ENCODE measurements at places on chromosomes 1 and 21. TPM values are rescaled to one million over a fixed set of nuclear protein-coding genes. Genes with fewer than 3 reads are reported as not detected.

PADI4 gene
- total RNA-seq: not detected

CAPN8 gene
- 1.00 TPM for total RNA-seq

RYR2 gene
- total RNA-seq: 0.03 TPM

CELA2A gene
- total RNA-seq: not detected

PTPN22 gene
- not detected for total RNA-seq

TCEANC2 gene
- total RNA-seq: 2.5 TPM

DRAXIN gene
- total RNA-seq: 0.06 TPM

XCL1 gene
- not detected for total RNA-seq

OLFML3 gene
- total RNA-seq: 3.9 TPM

OR14K1 gene
- not detected for total RNA-seq

H6PD gene
- 5.2 TPM for total RNA-seq

CELA3B gene
- not detected for total RNA-seq

CLDN17 gene
- not detected for total RNA-seq

ZNF695 gene
- total RNA-seq: 2.5 TPM

CDCA8 gene
- 47.7 TPM for total RNA-seq

MAPKAPK2 gene
- total RNA-seq: 105 TPM

TMEM125 gene
- total RNA-seq: not detected

KRTAP19-3 gene
- total RNA-seq: not detected

UBASH3A gene
- 0.12 TPM for total RNA-seq

TGFB2 gene
- total RNA-seq: 8.6 TPM

C1QA gene
- not detected for total RNA-seq

MIXL1 gene
- 0.09 TPM for total RNA-seq

EDARADD gene
- total RNA-seq: 3.8 TPM

SUMO3 gene
- total RNA-seq: 65.7 TPM

LEPR gene
- total RNA-seq: 2.6 TPM

PARP1 gene
- total RNA-seq: 104 TPM

TMOD4 gene
- 0.24 TPM for total RNA-seq

COL24A1 gene
- 0.05 TPM for total RNA-seq

WLS gene
- total RNA-seq: 19.8 TPM

OVAAL gene
- total RNA-seq: 0.11 TPM

FHAD1 gene
- total RNA-seq: 0.39 TPM

MRAP gene
- total RNA-seq: not detected

ZBED6 gene
- total RNA-seq: 2.5 TPM

CLDN19 gene
- not detected for total RNA-seq

FABP3 gene
- not detected for total RNA-seq

CFHR5 gene
- total RNA-seq: not detected

CGN gene
- total RNA-seq: 1.8 TPM

THAP3 gene
- 16.0 TPM for total RNA-seq

APCS gene
- total RNA-seq: not detected

TFF2 gene
- not detected for total RNA-seq

RIMKLA gene
- total RNA-seq: 0.36 TPM

CD55 gene
- 102 TPM for total RNA-seq

ARHGEF11 gene
- total RNA-seq: 18.0 TPM

KCNA3 gene
- total RNA-seq: not detected

CLCA1 gene
- total RNA-seq: not detected

KIF14 gene
- 8.2 TPM for total RNA-seq

CTSS gene
- 16.1 TPM for total RNA-seq

BARHL2 gene
- total RNA-seq: not detected

OR2T27 gene
- not detected for total RNA-seq

NBPF4 gene
- total RNA-seq: 0.08 TPM

MAP10 gene
- 0.68 TPM for total RNA-seq

All from A549 treated with AZD2906 at 1 μM for 4 hours (cell line).